Activated CD8-positive, alpha-beta memory T cell treated with anti-CD3 and anti-CD28 coated beads, Interleukin-2, amount 50 U/mL, for 4 hours (primary cell): ENCODE measurements at places on chromosomes 11 and 22.

- no peak for DNase-seq
These were observed 120.8 kb downstream of the CADM1 start for GRCh38 chr11:115383431-115383830.

DNA sequence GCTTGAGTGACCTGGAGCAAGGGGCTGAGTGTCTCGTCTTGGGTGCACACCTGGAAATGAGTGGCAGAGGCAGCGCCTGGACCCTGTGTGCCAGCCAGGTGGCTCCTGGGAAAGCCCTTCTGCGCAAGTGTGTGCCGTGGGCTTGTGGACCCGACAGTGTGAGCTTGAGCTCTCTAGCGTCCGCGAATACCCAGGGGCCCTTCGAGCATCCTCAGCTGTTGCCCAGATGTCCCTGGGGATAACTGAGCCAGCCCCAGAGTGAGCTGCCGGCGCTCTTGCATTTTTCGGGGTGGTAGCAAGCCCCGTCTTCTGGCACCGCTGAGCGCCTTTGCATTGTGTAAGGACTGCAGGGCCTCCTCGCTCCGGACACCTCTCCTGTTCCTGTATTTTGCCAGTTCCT, 399.2 kb downstream of the TBC1D22A start:
- no peak for DNase-seq

- no peak for DNase-seq
These were observed 27.2 kb downstream of the GVQW3 start for GRCh38 chr11:76408171-76408965.

DNA sequence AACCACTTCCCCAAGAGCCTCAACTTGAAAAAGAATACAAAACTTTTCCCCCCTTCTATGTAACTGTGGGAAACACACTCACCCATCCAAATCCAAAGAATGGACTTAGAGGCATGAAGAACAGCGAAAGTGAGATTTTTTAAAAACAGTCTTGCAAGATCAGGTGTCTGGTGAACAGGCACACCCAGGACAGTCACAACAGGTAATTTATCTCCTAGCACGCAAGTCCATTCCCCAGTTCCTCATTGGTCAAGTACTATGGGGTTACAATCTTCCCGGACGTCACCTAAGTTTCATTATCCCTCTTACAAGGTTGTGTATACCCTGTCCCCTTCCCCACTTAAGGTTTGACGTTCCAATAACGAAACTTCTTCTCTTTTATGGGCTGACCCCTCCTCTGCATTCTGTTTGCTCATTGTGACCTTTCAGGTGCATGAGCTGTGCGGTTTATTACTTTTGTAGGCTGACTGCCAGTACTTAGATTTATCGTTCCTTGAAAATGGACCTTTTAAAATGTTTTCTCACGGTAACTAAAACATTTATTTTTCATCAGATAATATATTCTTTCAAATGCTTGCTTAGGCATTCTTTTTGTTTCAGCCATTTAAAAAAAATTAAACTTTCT, 1401.9 kb downstream of the FAM181B start:
- no peak for DNase-seq

GRCh38 chr11:2275334-2276279, 5.2 kb upstream of the ASCL2 start:
- no peak for DNase-seq

- no peak for DNase-seq
These were observed 176.5 kb upstream of the UBASH3B start for GRCh38 chr11:122478986-122479385.

DNA sequence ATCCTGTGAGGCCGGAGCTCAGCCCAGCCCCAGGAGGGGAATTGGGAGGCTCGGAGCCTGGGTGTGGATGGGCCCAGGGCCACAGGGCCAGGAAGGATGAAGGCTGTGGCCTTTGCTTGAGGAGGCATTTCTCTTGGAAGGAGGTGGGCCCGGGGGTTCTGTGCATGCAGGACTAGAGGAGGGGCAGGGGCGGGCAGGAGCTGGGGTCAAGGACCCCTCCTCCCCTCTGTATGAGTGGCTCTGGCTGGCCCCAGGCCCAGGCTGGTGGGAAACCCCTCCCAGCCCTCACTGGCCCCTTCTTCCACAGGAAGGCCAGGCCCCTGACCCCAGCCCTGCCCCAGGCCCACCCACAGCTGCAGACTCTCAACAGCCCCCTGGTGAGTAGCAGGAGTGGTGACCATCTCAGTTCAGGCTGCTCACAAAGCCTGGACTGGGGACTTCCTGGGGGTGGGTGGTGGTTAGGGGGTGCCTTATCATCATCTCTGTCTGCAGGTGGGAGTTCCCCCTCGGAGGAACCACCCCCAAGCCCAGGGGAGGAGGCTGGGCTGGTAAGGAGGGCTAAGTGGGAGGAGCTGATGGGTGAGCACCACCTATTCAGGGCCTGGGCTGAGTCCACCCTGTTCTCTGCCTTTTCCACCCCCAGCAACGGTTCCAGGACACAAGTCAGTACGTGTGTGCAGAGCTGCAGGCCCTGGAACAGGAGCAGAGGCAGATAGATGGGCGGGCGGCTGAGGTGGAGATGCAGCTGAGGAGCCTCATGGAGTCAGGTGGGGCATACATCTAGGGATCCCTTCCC, 6.0 kb downstream of the KCNK7 start:
- DNase-seq = peak; percentile 36

DNA sequence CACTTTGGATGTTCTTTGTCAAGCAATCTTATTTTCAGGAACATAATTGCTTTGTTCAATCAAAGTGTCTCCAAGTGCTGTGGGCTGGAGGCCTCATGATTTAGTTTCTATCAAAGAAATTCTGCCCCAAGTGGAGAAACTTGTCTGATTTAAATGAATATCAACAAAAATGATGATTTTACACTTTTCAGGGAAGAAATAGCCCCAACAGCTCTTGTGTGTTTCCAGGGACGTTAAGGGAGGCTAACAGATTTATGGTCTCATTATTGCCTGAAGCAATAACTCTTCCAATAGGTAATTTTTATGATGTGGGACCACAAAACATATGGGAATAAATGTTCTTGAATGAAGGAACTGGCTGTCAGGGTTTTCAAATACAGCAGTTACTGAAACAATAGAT, 699.1 kb downstream of the FAM181B start:
- no peak for DNase-seq

DNA sequence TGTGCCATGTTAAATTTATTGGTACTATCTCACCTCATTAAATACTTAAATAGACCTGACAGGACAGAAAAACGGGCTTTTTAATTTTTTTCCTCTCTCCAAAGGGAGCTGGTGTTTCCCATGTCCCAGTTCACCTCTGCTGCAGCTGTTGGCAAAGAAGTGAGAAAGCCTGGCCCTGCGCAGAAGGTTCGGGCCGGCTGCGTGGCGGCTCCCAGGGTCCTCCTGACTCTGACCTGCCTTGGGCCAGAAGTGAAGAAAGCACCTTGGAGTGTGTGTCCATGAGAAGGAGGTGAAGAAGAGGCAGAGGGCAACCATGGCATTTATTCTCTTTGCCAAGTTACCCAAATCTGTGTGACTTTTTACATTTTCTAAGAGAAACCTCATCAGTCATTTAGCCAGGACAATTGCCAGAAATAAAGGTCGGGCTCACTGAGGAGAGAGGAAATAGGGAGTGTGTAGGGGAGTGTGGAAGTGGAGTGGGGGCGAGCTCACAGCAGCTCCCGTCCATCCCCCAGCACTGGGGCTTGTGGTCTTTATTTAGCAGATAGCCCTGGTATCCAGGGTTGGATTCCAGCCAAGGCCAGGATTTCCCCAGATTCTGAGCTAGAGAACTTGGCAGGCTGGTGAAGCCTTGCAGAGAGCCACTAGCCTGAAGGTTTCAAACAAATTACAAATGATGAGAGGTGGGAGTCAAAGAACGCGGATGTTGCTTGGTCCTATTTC, 102.4 kb upstream of the CADM1 start:
- DNase-seq = no peak

DNA sequence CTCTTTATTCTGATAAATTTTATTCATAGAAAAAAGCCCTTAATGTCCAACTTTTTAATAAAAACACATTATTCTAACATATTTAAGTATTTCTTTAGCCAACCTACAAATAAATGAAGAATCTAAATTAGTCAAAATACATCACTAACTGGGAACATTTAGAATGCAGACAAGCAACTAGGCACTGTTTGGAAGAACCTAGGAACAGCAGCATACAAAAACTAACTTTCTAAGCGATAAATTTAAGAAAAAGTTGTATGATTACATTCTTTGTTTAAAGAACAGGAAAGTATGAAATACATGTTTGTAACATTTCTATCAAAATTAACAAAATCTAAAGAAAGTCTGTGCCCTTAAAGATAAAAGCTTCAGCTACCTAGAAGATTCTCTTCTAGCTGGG, 35.3 kb downstream of the PI4KA start:
- DNase-seq = no peak

DNA sequence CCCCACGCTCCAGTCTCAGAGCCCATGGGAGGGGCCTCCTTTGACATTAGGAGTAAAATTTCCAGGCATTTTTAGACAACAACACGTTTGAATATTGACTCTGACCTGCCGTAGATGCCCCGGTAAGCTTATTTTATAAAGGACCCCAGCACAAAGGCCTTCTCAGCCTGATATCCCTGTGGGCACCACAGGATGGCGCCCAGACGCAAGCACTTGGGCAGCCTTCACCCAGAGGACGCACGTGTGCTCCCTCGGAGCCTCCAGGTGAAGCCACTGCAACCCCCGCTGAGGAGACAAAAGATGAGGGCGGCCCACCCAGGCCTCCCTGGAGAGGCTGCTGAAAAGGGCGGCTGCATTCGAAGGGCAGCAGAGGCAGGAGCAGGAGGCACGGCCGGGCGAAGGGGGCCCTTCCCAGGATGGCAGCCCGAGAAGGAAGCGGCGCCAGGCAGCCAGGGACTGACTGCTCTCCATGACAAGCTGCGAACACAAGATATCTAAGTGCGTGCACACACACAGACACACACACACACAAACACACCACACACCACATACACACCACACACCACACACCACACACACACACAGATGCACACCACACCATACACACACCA, 15.2 kb upstream of the TH start:
- peak; percentile 52 for DNase-seq

DNA sequence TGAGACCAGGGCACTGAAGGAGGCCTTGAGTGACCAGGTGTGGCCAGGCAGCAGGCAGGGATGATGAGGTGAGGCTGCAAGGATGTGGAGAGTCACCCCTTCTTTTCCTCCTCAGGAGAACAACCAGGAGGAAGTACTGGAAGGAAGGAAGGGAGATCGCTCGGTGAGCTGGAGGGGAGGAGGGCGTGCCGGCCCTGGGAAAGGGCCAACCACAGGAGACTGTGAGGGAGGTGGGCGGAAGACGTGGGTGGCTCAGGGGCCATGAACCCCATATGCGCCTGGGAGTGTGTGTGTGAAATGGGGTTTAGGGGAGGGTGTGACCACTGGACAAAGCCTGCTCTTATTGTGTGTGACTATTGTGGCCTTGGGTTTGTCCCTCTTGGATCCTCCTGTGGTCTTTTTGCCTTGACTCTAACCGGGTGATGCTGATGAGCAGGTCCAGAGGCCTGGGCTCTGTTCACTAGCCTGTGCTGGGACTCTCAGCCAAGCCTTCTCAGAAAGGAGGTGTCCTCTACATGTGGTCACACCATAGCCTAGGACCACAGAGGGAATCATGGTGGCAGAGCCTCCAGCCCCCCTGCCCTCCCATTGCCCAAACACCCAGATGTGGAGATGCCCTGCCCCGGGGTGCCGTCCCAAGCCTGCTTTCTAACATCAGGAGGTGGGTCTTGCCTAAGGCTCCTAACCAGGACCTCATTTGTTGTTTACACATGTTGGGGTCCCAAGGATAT, 41.3 kb upstream of the TUB start:
- DNase-seq = no peak

DNA sequence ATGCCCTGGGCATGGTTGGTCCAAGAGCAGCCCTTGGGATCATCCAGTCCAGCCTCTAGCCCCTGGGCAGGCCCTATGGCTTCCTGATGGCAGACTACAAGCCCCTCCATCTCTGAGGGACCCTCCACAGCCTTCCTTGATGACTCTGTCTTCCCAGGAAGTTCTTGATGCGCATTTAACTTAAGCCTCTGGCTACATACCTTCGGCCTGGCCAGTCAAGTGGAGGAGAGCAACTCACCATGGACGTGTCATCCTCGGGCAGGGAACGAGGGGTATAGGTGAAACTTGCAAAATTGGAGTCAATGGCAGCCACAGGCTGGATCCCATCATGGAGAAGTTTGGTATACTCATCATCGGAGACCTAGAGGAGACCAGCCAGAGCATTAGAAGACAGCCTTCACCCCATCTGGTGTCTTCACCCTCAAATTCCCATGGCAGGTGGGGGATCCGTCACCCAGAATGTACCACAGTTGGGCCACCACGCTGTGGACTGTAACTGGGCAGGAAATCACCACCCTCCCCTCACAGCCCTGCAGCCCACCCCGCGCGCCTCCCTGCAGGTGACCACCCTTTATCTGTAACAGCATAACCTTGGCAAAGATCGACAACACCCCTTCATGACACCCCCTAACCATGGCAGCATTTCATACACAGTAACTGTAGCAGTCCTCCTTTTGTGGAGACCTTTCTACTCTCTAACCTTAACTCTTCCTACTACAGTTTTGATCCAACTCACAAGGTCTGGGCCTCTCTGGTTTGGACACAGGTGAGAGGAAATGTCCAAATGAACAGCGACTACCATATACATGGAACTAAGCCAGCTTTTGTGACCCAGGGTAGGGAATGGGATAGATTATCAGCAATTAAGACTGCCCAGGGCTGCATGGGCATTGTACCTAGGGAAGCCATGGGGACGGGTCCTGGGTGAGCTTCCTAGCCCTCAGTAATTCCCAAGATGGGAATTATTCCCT, 91.7 kb downstream of the PDE2A start:
- no peak for DNase-seq
